Activated naive CD4-positive, alpha-beta T cell treated with anti-CD3 and anti-CD28 coated beads, Interleukin-2, amount 50 U/mL, for 72 hours (primary cell): ENCODE measurements at places on chromosomes 1 and 21. TPM values are rescaled to one million over a fixed set of nuclear protein-coding genes. Genes with fewer than 3 reads are reported as not detected.

The AMY1B gene
- not detected for total RNA-seq

The CD1D gene
- total RNA-seq = not detected

The TNNT2 gene
- not detected for total RNA-seq

The UBQLN4 gene
- 31.3 TPM for total RNA-seq

The UTS2 gene
- not detected for total RNA-seq

The B3GALT5 gene
- total RNA-seq = 0.02 TPM

The DNAJC28 gene
- 0.91 TPM for total RNA-seq

The CELA2A gene
- not detected for total RNA-seq

The F3 gene
- total RNA-seq = 0.18 TPM

The PRELP gene
- 0.07 TPM for total RNA-seq

The GBP4 gene
- 32.5 TPM for total RNA-seq

The ATF3 gene
- total RNA-seq = 25.1 TPM

The KRTAP11-1 gene
- not detected for total RNA-seq

The PTGER3 gene
- total RNA-seq = 0.18 TPM

The ZSWIM5 gene
- 2.9 TPM for total RNA-seq
